RPMI7951 (cell line): ENCODE measurements at places on chromosomes 11 and 22. TPM values are rescaled to one million over a fixed set of nuclear protein-coding genes. Genes with fewer than 3 reads are reported as not detected.

DNA sequence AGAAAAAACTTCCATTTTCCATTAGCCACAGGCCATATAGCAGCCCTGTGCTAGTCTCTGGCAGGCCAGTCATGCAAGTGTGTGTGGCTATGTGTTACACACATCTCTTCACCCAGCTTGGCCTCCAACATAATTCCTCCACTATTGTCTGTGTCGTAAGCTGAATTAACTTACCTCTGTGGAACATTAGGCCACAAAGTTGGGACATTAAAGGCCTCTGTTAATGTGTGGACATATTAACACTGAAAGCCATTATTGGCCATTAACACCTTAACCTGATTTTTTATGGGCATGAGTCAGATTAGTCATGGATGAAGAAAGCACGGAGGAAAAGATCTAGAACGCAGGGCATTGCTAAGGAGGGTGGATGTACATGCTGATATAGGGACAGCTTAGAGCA, 100.1 kb downstream of the DBX1 start:
- no peak for DNase-seq

Gene TSSK2
- not detected in 2 replicates for total RNA-seq

DNA sequence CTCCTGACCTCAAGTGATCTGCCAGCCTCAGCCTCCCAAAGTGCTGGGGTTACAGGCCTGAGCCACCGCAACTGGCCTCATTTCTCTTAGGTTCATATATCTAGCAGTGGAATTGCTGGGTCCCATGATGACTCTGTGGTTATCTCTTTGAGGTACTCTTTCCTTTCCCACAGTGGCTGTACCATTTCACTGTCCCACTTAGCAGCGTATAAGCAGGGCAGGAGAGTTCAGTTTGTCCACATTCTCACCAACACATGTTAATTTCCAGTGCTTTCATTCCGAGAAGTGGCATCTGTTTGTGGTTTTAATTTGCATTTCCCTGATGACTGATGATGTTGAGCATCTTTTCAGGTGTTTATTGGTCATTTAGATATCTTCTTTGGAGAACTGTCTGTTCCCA, 16.4 kb downstream of the PRR5 start:
- DNase-seq = no peak

GRCh38 chr11:63813035-63813562, at the start of gene SPINDOC:
Gene SPINDOC, plus strand, starts transcription at chr11:63813456. Its CDS starts 231 bp downstream, at chr11:63813687.
- DNase-seq = peak; percentile 77

- DNase-seq = no peak
Observed at GRCh38 chr11:132200353-132200936, 830.0 kb downstream of the NTM start.

- no peak for DNase-seq
Observed at GRCh38 chr11:128689591-128689947, 4.3 kb upstream of the FLI1 start.

Gene ARHGAP8
- not detected in 2 replicates for total RNA-seq

GRCh38 chr22:46414704-46415103, 79.2 kb downstream of the TRMU start:
- DNase-seq = no peak

DNA sequence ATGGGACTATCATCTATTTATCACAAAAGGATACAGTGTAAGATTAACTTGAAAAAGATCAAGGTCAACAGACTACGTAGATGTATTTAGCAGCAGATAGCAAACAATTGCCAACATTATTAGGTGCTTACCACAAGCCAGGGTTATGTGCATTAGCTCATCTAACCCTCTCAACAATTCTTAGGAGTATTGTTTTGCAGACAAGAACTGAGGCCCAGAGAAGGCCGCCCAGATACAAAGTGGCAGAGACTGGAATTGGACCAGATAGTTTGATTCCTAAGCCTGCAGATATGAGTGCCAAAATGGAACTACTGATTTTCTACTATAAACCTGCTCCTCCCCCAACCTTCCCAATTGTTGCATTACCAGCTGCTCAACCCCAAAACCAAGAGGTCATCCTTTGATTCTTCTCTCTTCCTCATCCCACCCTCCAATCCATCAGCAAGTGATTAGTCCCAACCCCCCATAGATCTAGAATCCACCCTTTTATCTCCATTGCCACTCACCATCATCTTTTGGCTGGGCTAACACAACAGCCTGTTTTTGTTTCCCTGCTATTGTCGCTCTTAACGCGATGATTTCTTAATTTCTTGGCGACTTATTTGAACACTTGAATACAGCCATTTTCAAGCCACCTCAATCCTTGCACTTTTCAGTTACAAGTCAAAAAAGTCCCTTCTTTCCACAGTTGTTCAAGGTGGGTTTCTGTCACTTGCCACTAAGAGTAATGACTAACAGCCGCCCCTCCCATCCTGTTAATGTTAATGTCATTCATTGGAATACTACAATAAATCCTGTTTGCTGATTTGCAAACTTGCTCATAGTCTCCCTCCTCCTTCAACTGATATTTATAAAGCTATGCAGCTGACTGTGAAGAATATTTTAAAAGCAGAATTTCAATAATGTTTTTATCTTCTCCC, 2.7 kb downstream of the TMEM123 start:
- no peak for DNase-seq

- DNase-seq = peak; percentile 82
Observed at GRCh38 chr11:86160541-86161149, 83.9 kb upstream of the EED start.

GRCh38 chr11:112255067-112255720, 5.5 kb downstream of the PLET1 start:
- peak; percentile 84 for DNase-seq

Gene OR52E8
- not detected in 2 replicates for total RNA-seq

DNA sequence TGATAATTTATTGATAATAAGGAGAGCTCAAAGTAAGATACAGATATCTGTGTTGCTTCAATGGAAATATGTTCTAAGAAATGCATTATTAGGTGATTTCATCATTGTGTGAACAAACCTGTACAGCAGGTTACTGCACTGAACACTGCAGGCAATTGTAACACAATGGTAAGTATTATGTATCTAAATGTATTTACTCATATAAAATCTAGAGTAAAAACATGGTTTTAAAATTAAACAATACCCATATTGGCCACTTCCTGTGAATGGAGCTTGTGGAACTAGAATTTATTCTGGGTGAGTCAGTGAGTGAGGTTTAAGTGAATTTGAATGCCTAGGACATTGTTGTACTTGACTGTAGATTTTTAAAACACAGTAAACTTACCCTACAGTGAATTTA, 722.9 kb upstream of the RAG2 start:
- no peak for DNase-seq

DNA sequence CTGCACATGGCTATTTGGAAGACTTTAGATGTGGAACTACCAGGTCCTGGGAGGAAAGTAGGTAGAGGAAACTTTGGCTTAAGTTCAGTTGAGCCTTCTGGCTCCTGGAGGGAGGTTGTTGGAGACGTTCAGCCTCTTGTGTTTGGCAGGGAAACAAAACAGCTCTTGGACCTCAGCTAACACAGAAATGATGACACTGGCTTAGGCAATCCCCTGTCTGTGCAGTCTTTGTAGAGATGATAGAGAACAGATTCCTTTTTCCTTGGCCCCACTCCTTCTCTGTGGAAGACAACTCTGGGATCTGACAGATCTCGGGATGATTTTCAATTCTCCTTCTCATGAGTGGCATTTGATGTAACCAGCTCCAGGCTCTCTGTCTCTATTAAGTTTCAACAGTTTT, 428.5 kb downstream of the TMEM135 start:
- DNase-seq = no peak

DNA sequence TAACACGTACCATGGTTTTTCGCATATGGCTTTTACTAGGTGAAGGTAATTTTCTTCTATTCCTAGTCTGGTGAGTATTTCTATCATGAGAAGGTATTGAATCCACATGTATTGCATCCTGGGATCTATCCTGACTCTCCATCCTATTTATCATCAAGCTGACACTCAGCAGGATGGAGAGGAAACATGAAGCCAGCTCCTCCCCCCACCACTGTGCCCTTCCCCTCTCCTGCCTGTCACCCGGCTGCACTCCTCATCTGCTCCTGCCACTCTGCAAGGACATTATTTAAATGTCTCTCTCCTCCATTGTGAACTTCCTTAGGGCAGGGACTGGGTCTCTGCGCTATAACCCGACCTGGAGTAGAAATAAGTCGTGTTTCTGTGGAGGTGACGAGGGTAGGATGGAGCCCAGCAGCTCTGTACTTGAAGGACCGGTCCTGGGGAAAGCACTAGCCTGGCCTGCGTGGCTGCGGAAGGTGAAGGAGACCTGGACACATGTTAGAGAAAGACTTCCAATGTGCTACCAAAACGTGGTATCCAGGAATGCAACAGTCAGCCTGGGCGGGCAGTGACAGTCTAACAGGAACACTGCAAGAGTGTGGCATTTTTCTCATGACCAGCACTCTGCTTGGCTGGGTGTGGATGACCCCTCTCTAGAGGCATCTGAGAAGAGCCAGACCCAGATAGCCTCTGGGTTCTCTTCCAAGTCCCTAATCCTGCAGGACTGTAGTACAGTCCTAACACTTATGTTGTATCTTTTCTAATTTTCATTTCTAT, 111.2 kb downstream of the MICAL3 start:
- DNase-seq = no peak
